ENCODE measurements at places on chromosomes 6 and 20.

DNA sequence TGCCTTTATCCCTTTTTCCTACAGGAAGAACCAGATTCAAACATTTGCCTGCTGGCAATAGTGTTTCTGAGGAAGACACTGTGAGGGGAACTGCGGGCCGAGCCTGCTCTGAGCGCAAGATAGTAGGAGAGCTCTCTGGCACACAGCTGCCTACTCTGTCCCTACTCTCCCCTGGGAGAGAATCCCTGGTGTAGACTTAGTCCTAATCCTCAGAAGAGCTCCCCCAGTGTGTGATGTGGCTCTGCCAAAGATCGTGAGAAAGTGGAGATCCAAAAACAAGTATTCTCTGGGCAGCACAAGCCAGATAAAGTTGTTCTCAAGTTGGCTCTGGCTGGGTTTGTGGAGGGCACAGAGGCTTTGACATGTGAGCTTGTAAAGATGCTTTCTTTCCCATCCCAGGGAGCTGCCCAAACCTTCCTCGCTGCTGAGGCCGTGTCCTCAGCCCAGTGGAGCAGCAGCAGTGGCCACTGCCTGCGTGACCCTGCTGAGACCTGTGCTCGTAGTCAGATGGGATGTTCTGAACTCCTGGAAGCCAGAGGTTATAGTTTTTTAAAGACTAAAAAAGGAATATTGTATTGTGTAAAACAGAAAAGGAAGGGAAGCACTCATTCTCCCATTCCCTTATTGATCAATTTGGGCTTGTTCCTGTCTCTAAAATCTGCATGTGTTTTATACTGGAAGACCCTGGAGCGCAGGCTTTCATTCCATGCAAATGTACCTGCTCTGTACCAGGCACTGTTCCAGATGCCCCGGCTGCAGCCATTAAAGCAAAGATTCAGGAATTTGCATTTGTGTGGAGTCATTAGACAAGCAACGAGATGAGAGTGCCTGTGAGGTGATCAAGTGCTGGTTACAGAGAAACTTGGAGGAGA lies 30.7 kb downstream of the PNLDC1 start:
- DNase-seq: no peak

DNA sequence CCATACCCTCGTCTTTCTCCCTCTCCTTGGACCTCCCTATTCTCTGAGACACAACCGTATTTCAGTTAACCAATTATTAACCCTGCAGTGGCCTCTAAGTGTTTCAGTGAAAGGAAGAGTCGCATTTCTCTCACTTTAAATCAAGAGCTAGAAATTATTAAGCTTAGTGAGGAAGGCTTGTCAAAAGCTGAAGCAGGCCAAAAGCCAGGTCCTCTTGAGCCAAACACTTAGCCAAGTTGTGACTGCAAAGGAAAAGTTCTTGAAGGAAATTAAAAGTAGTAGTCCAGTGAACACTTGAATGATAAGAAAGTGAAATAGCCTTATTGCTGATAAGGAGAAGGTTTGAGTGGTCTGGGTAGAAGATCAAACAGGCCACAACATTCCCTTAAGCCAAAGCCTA lies 58.3 kb downstream of the SNX9 start:
- DNase-seq: no peak

DNA sequence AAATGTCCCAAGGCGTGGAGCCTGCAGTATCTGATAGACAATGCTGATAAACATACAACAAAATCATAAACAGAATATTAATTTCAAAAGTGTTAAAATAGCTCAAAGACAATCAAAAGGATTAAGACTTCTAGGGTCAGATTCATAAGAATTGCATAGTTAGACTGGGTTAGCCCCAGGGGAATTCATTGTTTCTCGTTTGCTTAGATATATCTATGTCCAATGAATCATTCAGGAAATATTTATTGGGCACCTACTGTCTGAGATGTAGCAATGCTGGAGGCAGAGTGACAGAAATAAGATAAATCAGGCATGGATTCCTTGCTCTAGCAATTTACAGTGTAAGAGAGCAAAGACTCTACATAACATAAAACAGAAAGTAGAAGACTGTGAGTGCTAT lies 124.4 kb upstream of the PRL start:
- DNase-seq: no peak

DNA sequence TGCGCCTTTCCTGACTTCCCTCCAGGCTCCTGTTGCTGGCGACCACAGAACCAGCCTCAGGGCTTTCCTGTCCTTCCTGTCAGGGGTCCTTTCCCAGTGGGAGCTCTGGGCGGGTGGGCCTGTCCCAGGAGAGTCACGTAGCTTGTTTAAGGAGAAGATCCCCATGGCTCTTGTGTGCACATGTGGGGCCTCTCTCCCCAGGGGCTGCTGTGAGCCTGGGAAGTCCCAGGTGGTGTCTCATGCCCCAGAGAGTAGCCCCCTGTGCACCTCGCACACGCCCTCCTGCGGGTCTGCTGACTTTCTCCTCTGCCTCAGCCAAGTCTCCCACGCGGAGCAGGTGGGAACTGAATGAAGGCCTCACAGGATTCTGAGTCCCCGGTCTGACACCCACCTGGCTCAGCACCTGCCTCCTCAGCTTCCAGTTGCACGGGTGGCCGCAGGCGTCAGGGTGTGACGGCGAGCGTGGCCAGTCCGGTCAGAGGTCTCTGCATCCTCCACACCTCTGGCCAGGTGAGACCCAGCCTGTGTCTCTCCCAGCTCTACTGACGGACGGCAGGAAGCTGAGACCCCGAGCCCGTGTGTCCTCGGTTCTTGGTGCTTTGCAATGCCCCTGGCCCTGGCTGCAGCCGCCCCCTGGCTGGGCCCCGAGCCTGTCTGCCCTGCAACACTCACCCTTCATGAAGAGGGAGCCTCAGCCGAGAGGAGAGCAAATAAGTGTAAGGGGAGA lies 5.6 kb upstream of the NKAIN4 start:
- no peak for DNase-seq

GRCh38 chr6:3454273-3455010 lies 2.4 kb downstream of the SLC22A23 start:
- DNase-seq: no peak

Measured in NAMALWA (cell line).